ENCODE measurements at places on chromosomes 4 and X. TPM values are rescaled to one million over a fixed set of nuclear protein-coding genes. Genes with fewer than 3 reads are reported as not detected.

The FMR1 gene
- total RNA-seq = 48.1 TPM

The CLDN22 gene
- not detected for total RNA-seq

The LRCH2 gene
- total RNA-seq = 9.2 TPM

The GCNA gene
- 1.9 TPM for total RNA-seq

The TRPC3 gene
- total RNA-seq = not detected

The SNCA gene
- total RNA-seq = 78.9 TPM

The MAGEA10 gene
- not detected for total RNA-seq

The JAKMIP1 gene
- total RNA-seq = not detected

The FOXR2 gene
- total RNA-seq = not detected

The BMPR1B gene
- total RNA-seq = 0.66 TPM

The CWH43 gene
- not detected for total RNA-seq

The AWAT2 gene
- 0.13 TPM for total RNA-seq

The UBL4A gene
- 32.4 TPM for total RNA-seq

The SHROOM2 gene
- 14.1 TPM for total RNA-seq

The TIMP1 gene
- total RNA-seq = 53.6 TPM

The SPANXA2 gene
- total RNA-seq = not detected

The LPAR4 gene
- 1.2 TPM for total RNA-seq

The TMPRSS11D gene
- not detected for total RNA-seq

The PRSS12 gene
- 0.40 TPM for total RNA-seq

The NCAPG gene
- 139 TPM for total RNA-seq

The GPRASP1 gene
- 1.9 TPM for total RNA-seq

The POF1B gene
- total RNA-seq = 0.43 TPM

The MTTP gene
- total RNA-seq = not detected

The CETN2 gene
- 35.7 TPM for total RNA-seq

The EXOC1L gene
- not detected for total RNA-seq

The NFXL1 gene
- total RNA-seq = 15.0 TPM

The SOX3 gene
- total RNA-seq = not detected

The STARD8 gene
- 20.2 TPM for total RNA-seq

The STBD1 gene
- total RNA-seq = 2.9 TPM

The MOB1B gene
- 28.2 TPM for total RNA-seq

The DCX gene
- not detected for total RNA-seq

The PAGE5 gene
- not detected for total RNA-seq

The CT45A10 gene
- not detected for total RNA-seq
